ENCODE measurements at places on chromosomes 1 and 21.

DNA sequence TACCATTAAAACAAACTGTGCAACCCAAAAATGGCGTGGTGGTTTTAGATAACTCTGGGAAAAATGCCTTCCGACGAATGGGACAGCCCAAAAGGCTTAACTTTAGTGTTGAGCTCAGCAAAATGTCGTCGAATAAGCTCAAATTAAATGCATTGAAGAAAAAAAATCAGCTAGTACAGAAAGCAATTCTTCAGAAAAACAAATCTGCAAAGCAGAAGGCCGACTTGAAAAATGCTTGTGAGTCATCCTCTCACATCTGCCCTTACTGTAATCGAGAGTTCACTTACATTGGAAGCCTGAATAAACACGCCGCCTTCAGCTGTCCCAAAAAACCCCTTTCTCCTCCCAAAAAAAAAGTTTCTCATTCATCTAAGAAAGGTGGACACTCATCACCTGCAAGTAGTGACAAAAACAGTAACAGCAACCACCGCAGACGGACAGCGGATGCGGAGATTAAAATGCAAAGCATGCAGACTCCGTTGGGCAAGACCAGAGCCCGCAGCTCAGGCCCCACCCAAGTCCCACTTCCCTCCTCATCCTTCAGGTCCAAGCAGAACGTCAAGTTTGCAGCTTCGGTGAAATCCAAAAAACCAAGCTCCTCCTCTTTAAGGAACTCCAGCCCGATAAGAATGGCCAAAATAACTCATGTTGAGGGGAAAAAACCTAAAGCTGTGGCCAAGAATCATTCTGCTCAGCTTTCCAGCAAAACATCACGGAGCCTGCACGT is 82.1 kb downstream of the PRDM2 start:
- DNase-seq = no peak

DNA sequence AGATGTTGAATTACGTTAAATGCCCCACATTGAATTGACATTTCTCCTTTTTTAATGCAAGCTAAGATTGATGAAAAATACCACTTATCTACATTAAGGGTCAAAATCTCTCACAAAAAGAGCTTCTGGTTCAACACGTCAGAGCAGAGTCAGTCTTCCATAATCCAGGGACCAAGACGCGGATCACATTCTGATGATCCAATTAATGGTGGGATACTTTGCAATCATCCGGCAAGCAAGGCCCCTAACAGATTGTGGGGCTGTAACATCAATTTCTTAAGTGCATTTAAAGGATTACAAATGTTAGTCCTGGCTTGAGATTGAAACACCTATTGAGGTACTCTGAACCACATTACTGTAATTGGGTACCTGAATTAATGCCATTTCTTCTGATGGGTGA is 120.2 kb upstream of the ESRRG start:
- no peak for DNase-seq

GRCh38 chr1:198088360-198089071 is 68.3 kb upstream of the NEK7 start:
- no peak for DNase-seq

DNA sequence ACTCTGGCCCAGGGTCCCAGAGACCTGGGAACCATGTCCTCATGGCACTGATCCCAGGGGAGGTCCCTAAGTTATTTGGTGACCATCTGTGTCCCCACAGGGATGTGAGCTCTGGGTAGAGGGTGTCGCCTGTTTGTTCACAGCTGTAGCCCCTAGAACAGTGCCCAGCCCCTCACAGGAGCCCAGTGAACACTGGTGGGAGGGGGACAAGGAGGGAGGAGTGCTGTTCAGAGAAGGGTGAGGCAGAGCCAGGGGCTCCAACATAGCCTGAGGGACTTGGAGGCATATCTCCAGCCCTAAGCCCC is 450.4 kb downstream of the MATN1 start:
- DNase-seq = no peak

DNA sequence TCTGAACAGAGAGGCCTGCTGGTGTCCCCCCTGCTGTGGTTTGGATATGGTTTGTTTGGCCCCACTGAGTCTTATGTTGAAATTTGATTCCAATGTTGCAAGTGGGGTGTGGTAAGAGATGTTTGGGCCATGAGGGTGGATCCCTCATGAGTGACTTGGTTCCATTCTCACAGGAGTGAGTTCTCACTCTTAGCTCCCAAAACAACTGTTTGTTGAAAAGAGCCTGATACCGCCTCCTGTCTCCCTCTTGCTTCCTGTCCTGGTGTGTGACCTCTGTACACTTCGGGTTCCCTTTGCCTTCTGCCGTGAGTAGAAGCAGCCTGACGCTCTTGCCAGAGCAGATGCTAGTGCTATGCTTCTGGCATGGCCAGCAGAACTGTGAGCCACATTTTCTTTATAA is 60.5 kb downstream of the C21orf91 start:
- no peak for DNase-seq

GRCh38 chr1:226677027-226678020 is 61.8 kb downstream of the ITPKB start:
- no peak for DNase-seq

DNA sequence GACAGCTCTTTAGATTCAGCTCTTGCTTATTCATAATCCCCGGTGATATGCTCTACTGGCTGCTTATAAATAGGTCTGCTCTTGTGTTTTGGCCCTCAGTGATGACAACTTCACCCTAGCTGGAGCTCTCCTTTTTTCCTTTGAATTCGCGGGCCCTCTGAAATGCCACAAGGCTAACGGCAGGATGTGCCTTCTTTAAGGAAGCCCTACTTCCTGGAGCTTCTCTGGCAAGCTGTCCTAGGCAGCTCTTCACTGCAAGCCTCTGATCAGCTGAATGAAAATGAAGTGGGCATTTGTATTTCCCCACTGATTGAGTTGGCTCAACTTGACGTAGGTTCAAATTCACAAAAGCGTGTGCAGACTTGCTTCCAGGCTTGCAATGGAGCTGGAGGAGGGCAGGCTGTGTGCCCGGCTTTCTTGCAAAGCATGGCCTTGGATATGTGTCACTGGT is 22.2 kb downstream of the SGIP1 start:
- no peak for DNase-seq

DNA sequence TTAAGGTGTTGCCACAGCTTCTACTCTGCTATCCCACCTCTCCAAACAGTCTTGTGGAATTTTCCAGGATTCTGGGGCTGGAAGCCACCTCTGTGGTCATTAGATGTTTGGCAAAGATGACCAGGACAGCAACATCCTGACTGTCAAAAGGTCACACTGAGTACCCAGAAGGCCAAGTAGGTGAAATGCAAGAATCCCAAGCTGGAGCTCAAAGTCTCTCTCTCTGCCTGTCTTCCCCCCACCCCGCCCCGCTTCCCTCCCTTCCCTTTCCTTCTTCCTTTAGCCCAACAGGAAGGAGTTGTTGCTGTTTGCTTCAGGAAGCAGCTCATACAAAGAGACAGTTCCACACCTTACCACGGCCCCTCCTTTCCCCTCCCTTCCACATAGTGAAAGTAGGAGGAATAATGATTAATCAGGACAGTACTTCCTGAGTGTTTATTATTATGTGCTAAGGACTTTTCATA is 75.6 kb upstream of the SLC2A1 start:
- no peak for DNase-seq

DNA sequence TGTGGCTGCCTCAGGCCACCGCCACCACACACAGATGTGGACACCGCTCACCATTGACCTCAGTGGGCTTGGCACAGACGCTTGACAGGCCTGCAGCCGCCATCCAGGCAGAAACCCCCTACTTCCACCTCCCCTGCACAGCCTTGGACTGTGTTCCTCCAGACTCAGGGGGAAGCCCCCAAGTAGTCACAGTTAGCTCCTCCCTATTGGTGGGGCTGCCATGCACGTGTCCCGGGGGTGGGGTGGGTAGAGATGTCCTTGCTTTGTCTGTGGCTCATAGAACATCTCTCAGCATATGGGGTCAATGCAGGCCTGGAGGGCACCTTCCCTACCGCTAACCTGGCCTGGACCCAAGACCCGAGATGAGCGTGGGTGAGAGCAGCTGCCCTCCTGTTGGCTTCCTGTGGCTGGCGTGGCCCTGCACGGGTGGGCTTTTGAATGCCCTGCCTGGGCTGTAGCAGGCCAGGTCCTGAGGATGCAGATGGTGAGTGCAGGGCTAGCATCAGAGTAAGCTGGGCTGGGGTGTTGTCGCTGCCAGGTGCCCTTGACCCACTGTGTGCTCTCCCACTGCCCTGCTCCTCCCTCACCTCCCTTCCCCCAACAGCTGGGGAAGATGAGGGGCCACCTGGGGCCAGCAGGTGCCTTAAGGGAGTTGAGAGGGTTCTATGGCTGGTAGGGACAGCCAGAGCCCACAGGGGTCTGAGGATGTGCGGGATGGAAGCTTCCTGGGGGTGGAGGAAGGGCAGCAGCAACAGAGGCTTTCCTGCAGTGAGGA is 6.2 kb downstream of the CROCC start:
- DNase-seq = no peak

GRCh38 chr1:66213491-66213890 is 320.5 kb upstream of the SGIP1 start:
- DNase-seq = no peak

DNA sequence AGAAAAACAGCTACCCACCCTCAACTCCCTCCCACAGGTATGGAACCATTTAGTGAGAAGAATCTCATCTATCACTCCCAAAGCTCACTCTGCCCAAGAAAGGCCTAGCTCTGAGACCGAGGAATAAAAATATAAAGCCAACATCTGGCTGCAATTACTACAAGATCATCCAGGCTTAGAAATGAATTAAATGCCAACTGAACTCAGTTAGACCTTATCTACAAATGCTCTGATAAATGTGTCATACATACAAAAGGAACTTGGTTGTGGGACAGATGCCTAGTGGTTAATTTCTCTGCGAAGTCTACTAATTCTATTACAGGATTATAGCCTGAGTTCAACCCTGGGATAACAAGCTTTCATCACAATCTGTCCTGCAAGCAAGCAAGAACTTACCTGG is 6.7 kb downstream of the ADIPOR1 start:
- no peak for DNase-seq

DNA sequence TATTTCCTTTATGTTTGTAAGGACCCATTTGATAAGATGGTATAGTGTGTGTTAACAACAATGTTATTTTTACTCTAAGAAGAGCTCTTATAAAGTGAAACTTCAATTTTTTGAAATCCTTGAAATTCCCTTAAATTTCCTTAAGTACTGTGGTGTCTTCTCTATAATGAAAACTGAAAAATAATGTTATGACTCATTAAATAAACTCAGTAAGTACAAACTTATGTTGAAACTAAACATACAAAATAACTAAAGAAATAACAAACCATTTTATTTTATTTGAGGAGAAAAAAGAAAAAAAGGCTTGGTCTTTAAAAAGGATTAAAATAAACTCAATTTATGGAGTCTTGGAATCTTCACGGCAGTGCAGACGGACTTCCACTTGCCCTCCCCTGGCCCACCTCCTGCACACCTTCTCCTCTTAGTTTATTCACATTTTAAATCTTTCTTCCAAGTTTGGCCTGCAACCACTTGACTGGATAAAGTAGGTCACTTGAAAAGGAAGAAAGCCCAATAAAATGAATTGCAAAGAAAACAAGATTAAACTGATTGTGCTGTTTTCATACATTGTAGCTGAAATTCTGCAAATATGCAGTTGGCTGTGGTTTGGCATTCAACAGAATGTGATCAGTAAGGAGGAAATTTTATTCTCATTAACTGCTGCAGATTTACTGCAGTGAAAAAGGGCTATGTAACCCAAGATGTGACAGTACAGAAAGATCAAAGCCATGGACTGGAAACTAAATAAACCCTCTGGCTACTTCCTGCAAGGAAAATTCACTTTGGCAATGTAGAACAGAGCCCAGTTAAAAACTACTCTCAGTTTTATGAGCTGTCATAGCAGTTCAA is 48.5 kb upstream of the SCYL3 start:
- DNase-seq = no peak

DNA sequence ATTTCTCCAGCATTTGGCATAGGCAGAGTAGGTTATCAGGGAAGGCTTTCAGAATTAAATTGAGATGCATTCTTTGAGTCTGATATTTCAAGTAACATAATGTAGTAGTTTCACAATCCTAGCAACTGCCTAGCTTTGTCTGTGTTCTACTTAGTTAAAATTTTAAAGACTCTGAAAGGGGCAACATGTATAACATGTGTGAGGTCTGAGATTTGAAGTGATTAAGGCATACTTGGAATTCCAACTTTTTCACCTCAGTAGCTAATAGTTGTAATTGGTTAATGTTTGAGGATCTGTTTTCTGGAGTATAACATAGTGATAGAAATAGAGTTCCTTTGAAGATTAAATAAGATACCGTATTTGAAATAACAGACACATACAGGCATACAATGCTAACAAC is 335.2 kb upstream of the BEND5 start:
- DNase-seq = no peak

DNA sequence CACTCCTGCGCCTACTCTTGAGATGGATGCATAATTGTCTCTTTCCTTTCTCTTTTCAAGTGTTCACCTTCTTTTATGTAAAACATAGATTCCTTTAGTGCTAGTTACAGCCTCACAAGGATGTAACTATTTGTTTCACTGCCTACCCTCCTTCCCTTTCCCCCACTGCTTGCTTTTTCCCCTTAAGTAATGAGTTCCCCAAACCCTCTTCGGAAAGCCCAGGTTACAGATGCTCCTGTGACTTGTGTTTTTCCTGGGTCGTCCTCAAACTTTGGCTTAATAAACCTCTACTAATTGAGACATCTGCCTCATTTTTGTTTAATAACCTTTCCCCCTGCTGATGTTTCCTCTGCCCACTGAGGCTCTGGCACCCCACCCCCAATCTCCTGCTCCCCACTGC is 39.2 kb downstream of the C21orf91 start:
- no peak for DNase-seq

- DNase-seq = no peak
These were observed 11.6 kb upstream of the POFUT2 start for GRCh38 chr21:45299026-45299863.

GRCh38 chr1:154739654-154740053 is 130.4 kb downstream of the KCNN3 start:
- DNase-seq = no peak

GRCh38 chr1:11592752-11593151 is 61.5 kb downstream of the FBXO2 start:
- no peak for DNase-seq

- DNase-seq = no peak
These were observed 1.0 kb upstream of the EPS15 start for GRCh38 chr1:51519865-51520699.

Data from stimulated activated CD8-positive, alpha-beta memory T cell treated with anti-CD3 and anti-CD28 coated beads, Interleukin-7, amount 100 ng/mL, for 24 hours (primary cell).